ENCODE measurements at places on chromosomes 7 and 10. TPM values are rescaled to one million over a fixed set of nuclear protein-coding genes. Genes with fewer than 3 reads are reported as not detected.

Gene LZTS2
- 3.3 TPM for polyA plus RNA-seq

Gene SLC16A12
- polyA plus RNA-seq = not detected

Gene C10orf62
- polyA plus RNA-seq = not detected

Gene UBE2D1
- 107 TPM for polyA plus RNA-seq

Gene PSD
- polyA plus RNA-seq = 1.5 TPM

Gene DDC
- not detected for polyA plus RNA-seq

Gene GNB2
- 90.0 TPM for polyA plus RNA-seq

Gene GLI3
- not detected for polyA plus RNA-seq

GRCh38 chr7:147394329-147394728, 1196.2 kb upstream of the C7orf33 start:
- DNase-seq = no peak
- no peak overlapping the region for H3K4me3 ChIP-seq
- H3K4me1 ChIP-seq = no peaks in the 10 kb centered on the region
- H3K36me3 ChIP-seq = no peaks in the 10 kb centered on the region

GRCh38 chr7:127532736-127533135, 52.7 kb downstream of the GCC1 start:
- H3K4me1 ChIP-seq = no peaks in the 10 kb centered on the region
- no peak overlapping the region for H3K4me3 ChIP-seq
- H3K27me3 ChIP-seq = peaks cover 26% of the 10 kb centered on the region
- H3K36me3 ChIP-seq = no peaks in the 10 kb centered on the region

DNA sequence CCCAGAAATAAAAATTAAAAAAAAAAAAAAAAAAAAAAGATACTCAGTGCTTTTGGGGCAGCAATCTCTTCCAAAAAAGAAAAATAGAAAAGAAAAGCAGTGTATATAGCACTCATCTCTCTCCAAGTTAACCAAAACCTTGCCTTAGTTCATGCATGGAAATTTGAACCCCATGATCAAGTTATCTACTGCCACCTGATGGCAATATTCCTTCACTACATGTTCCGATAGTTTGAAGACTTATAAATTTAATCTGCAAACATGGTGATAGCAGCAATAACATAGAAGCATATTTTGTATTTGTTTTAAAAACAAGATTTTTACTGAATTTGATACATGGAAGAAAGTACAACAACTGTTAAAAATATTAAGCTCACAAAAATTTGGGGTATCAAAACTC, 48.6 kb upstream of the SLIT1 start:
- H3K27me3 ChIP-seq = no peaks in the 10 kb centered on the region
- no peaks in the 10 kb centered on the region for H3K4me1 ChIP-seq
- peaks cover 44% of the 10 kb centered on the region for H3K36me3 ChIP-seq
- H3K27ac ChIP-seq = no peak overlapping the region
- DNase-seq = peak; percentile 37
- H3K4me3 ChIP-seq = no peak overlapping the region

DNA sequence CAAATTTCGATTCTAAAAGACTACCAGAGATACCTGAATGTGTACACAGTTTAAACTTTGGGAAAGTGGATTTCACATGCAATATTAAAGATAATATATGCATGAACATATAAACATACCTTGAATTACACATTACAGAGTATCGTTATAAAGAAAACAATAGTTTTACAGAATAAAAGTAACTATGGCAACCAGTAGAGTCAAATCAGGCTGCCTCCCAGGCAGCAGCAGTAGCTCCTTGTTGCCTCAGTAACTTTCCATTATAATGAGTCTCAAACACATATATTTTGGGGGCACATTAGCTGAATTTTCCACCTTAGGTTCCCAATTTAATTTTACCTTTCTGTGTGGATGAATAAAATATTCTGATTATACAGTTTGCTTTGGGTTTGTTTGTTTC, 164.4 kb upstream of the FEZF1 start:
- H3K27ac ChIP-seq = no peak overlapping the region
- no peaks in the 10 kb centered on the region for H3K36me3 ChIP-seq
- no peak for DNase-seq
- H3K4me3 ChIP-seq = no peak overlapping the region

GRCh38 chr10:107013258-107014006, 151.1 kb downstream of the SORCS1 start:
- no peak overlapping the region for H3K27ac ChIP-seq
- no peaks in the 10 kb centered on the region for H3K27me3 ChIP-seq
- no peak overlapping the region for H3K4me3 ChIP-seq

DNA sequence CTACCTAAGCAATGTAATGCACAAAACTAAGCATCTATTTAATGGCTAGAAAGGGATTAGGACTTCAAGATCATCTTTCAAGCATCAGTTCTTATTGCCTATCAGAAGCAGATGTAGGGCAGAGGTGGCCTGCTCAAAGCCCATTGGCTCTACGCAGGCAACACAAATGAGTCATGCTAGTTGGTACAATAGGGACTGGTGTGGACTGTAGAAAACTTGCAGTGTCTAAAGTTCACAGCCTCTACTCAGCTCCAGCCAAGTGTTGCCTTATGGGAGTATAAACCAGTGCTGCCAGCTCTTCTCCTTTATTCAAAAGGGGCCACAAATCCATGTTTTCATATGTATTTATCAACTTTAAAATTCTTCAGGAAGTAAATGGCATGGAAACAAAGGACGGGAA, 31.7 kb downstream of the ASAH2 start:
- no peak overlapping the region for H3K27ac ChIP-seq
- peaks cover 8% of the 10 kb centered on the region for H3K4me1 ChIP-seq
- no peak for DNase-seq
- no peak overlapping the region for H3K4me3 ChIP-seq
- H3K36me3 ChIP-seq = no peaks in the 10 kb centered on the region
- H3K27me3 ChIP-seq = peaks cover 6% of the 10 kb centered on the region
